Activated naive CD4-positive, alpha-beta T cell treated with anti-CD3 and anti-CD28 coated beads, Interleukin-2, amount 50 U/mL, for 72 hours (primary cell): ENCODE measurements at places on chromosomes 7 and 10.

GRCh38 chr10:57661206-57661605, 606.5 kb downstream of the IPMK start:
- no peak for DNase-seq

DNA sequence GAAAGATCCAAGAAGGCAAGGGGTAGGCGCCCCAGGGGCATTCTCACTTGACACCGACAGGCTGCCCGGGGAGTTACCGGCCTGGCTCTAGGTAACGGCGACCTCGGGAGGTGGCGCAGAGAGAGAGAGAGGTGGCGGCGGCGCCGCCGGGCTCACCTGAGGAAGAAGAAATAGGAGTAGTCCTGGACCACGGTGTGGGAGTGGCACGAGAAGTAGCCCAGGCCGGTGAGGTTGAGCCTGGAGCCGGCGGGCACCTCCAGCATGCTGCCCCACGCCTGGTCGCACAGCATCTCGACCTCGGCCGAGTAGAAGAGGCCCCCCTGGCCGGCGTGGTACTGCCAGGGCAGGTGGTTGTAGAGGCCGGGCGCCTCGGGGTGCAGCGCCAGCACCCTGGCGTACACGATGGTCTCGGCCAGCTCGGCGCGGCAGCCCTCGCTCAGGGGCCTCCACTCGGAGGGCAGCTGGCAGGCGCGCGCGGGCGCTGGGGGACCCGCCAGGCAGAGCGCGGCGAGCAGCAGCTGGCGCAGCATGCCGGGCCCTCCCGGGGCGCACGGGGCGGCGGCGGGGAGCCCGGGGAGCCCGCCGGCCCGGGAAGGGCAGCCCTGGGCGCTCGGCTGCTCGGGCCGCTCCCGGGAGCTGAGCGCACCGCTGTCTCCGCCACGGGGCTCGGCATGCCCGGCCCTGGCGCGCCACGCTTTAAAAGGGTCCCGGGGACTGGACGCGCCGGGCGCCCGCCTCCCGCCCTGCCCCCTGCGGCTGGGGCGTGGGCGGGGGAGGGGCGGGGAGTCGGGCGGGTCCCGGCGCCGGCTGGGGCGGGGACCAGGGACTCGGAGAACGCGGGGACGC, at the start of gene CCDC3:
Gene CCDC3 (minus strand): TSS at position 673 of the 846 bp plus-strand sequence. CDS start 143 bp downstream, at position 530.
- DNase-seq = no peak

DNA sequence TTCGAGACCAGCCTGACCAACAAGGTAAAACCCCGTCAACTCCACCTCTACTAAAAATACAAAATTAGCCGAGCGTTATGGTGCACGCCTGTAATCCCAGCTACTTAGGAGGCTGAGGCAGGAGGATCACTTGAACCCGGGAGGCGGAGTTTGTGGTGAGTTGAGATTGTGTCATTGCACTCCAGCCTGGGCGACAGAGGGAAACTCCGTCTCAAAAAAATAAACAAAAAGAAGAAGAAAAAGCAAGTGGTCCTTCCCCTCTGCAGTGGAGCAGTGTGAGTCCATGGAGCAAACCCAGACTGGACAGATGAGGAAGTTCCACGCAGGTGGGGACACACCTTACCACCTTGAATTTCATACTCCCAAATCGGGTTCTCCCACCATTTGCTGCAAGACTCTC, 13.1 kb upstream of the SERPINE1 start:
- no peak for DNase-seq

DNA sequence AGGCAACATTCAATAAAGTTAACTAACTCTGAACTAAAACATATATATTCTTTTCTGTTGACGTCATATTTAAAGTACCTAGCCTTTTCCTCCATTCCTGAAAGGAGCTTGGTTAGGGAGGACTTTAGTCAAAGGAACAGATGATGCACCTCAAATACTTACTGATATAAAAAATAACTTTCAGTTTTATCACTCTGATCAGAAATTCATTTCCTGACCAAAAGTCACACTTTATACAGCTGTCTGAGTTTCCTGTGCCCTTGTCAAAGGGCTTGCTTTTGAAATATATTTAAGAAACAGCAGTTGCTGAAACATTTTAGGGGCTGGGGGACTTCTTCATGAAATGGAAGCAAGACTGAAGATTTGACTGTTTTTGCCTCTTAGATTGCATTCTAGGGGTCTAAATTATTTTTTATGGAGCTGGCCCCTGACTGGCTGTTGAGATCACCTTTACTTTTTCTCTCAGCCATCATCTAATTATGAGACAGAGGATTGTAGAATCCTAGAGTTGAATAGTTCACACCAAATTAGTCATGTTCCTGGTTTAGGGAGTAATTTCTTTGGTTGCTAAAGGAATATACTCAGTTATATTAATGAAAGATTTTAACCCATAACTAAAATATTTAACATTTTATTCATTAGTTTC, 46.6 kb downstream of the GLCCI1 start:
- no peak for DNase-seq

DNA sequence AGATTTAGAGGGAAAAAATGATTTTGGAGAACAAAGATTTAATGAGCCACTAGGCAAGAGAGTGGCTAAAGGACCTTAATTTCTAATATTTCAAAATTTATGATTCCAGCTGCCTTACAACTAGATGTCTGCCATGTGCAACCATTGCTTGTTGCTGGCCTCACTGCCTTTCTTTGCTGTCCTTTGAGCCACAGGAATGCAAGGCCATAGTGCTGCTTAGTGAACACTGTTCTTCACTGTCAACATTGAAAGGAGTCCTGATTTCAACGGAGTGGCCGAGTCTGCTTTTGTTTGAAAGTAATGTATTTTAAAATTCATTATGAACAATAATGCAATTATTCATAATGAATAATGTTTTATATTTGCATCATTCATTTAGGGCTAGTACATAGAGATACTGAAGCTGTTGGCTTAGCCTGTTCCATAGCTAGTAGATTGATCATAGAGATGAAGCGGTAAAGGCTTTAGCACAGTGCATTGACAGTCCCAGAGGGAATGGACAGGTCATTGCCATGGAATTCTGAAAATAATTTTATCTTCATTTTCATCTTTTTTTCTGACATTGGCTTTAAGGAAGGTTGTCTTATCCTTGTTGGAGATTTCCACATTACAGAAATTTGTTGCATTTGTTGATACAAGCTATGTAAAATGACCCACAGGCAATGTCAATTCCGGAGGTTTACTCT, 544.1 kb downstream of the AUTS2 start:
- DNase-seq = no peak

DNA sequence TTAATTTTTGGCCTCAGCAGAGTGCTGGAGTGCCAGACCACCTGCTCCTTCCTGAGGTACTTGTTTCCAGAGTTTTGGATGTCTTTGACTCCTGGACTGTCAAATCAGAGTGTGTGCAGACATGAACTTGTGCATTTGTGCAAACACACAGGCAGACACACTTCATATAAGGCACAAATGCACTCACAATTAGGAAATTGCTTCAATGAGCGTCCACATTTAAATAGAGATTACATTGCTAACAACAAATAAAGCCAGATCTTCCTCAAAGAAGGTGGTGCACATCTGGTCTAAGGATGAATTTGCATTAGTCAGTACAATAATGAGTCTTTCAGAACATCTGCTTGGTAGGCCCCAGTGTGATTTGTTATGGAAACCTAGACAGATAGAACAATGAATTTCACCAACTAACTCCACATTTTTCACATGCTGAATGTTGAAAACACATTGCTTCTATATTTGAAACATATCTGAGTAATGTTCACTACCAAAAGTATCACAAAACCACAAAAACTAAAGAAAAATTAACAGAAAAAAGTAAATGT, 266.7 kb upstream of the INHBA start:
- DNase-seq = no peak

DNA sequence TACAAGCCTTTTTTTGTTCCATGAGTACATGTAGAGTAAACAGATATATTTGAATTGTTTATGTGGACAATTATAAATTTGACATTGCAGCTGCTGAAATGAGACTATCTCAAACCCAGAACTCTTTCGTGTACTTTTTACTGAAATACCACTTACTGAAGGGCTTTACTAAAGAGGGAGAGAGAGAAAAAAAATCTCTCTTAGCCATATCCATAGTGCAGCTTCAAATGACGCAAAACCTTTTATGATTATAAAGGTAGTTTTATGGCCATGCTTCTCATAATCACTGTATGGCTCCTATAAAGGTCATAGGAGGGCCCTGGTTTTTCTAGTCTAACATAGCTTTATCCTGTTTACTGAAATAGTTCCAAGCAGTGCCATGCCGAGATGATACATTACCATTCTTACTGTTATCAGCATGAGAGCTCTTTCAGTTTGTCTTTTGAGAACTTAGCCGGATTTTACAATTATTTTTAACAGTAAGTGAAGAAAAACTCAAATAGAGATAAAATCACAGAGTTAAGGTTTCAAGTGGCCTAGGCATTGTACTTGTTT, 35.1 kb downstream of the KCND2 start:
- no peak for DNase-seq

- DNase-seq = no peak
These were observed 9.3 kb downstream of the CHST12 start for GRCh38 chr7:2412587-2413201.

- DNase-seq = no peak
These were observed 33.9 kb upstream of the XPNPEP1 start for GRCh38 chr10:109957092-109957797.

GRCh38 chr10:95413588-95413987, 122.8 kb upstream of the PDLIM1 start:
- no peak for DNase-seq

DNA sequence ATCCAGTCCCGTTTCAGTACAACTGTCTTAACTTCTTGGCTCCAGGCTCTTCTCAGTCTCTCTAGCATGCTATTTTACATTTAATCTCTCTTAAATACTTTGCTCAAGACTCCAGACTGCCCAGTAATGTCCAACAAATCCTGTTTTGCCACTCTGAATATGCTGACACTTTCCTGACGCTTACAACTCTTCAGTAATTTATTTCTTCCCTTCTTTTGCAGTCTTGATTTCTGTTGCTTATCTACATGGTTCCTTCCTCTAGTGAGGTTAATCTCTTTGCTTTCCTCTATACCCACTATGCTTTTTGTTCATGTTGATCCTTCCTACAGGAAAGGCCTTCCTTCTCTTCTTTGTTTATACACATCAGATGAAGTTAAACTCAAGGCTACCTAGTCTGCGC, 23.7 kb downstream of the UMAD1 start:
- no peak for DNase-seq

- DNase-seq = no peak
These were observed 11.6 kb downstream of the EN2 start for GRCh38 chr7:155469311-155470185.

DNA sequence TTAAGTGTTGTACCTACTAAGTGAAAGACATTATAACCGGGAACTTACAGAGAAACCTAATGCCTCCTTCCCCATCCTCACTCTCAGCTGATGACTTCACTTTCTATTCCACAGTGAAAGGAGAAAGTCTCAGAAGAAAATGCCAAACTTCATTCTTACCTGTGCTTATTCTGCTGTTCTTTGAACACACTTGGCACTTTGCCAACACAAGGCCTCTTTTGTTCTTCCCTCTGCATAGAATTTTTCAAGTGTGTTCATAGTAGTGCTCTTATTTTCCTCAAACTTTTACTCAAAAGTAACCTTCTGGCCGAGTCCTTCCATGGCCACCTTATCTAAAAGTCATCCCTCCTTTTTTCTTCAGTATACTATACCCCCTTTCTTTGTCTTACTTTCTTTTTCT, 59.4 kb upstream of the ETV1 start:
- no peak for DNase-seq

DNA sequence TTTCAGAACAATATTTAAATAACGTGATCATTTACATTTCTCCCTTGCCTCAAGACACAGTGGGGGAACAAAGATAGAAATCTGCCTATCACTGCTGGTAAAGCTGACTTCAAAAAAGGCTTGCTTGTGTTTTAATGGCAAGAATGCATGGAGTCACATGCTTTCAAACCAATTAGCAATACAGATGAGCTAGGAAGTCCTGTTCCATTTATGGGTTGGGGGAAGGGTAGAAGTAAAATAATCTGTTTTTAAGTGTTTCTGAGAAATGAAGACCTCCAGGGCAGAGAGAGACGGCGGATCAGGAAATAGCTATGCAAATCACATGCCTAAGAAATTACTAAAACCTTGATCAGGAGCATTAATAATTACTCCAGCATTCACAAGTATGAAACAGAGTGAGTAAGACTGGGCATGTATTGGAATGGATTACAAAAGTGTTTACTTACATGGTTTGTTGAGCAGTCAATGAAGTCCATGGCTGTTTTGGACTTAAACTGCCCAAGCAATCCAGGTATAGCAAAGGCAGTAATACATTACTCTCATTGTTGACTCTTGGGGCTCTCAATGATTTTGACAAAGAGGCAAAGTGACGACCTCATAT, 142.0 kb downstream of the ARID5B start:
- DNase-seq = no peak

GRCh38 chr10:95697429-95697828, 3.7 kb upstream of the TCTN3 start:
- DNase-seq = no peak

DNA sequence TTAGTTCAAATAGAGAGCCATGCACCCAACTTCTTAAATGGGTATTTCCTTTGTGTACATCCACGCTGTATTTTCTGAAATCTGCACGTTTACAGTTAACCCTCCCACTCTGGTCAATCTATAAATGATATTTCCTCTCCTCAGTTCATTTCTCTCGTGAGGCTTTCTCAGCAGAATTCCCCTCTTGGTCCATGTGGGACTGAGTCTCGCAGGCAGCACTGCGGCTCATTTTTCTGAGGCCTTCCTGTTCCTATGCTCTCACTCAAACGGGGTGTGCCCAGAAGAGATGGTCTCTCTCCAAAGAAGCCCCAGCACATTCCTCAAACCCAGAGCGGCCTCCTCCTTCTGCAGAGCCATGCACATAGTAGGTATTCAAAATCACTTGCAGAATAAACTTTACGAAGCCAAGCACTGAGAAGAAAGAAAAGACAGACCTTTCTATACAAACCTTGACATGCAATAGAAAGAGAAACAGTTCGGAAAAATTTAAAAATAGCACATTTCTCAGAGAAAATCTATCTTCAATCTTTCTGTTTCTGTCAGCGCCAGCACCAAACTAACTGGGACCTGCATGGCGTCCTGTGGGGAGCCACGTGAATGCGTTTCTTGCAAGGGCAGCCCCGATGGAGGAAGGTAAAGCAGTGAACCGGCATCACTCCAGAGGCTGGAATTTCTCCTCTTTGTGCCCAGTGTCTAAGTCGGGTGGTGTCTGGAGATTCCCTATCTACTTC, 77.1 kb downstream of the HIPK2 start:
- DNase-seq = no peak

- no peak for DNase-seq
These were observed 758 bp downstream of the TMEM168 start for GRCh38 chr7:112789453-112789816.

- DNase-seq = no peak
These were observed 33.3 kb downstream of the ITPRIP start for GRCh38 chr10:104304927-104305326.
